Thyroid gland (tissue), 4 donors: ENCODE measurements at places on chromosomes 7 and 10. TPM values are rescaled to one million over a fixed set of nuclear protein-coding genes. Genes with fewer than 3 reads are reported as not detected.

- no peak overlapping the region for H3K27ac ChIP-seq
- DNase-seq, result no peak
- peaks cover 35% of the 10 kb centered on the region for H3K4me1 ChIP-seq
- H3K27me3 ChIP-seq, result no peaks in the 10 kb centered on the region
- no peak overlapping the region for H3K4me3 ChIP-seq
These were observed 13.2 kb downstream of the TMEM243 start for GRCh38 chr7:87206361-87206760.

DNA sequence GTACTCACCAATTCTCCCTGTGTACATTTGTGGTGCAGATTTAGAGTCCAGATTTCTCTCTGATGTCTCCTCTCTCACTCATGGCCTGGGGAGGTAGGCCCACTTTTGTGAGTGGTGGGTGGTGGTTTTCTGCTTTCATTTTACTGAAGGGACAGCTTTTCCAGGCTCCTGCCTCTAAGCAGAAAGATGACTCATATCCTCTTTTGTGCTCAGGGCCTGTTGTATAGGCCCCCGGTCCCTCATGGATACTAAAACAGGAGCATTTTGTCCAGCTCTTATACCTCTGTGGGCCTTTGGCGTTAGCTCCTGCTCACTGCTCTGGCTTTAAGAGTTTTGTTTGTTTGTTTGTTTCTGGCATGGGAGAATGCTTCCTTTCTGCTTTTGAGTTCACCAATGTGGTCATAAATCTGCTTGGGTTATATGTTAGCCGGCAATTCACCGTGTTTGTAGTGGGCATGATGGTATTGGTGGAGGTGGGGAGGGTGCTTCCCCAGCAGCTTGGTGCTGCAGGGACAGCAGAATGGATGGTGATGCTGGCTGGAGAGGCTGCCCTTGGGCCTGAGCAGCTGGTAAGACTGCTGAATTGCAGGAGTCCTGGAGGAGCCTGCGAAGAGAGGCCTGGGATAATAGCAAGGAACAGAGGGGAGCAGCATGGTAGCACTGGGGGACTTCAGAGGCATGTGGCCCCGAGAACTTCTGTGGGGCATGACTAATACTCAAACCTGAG lies 468.7 kb downstream of the RPS24 start:
- H3K27me3 ChIP-seq, result no peaks in the 10 kb centered on the region
- no peak for DNase-seq
- H3K36me3 ChIP-seq, result no peaks in the 10 kb centered on the region
- no peak overlapping the region for H3K4me3 ChIP-seq
- H3K27ac ChIP-seq, result no peak overlapping the region
- peaks cover 5% of the 10 kb centered on the region for H3K4me1 ChIP-seq

SLC26A5 gene
- total RNA-seq, result 3.8 TPM

MMRN2 gene
- 23.0 TPM for total RNA-seq

OPALIN gene
- not detected for total RNA-seq
